Cardiac fibroblast (primary cell): ENCODE measurements at places on chromosomes 7 and 10.

GRCh38 chr10:970311-971149, 17.7 kb upstream of the GTPBP4 start:
- peak; percentile 8 for DNase-seq

DNA sequence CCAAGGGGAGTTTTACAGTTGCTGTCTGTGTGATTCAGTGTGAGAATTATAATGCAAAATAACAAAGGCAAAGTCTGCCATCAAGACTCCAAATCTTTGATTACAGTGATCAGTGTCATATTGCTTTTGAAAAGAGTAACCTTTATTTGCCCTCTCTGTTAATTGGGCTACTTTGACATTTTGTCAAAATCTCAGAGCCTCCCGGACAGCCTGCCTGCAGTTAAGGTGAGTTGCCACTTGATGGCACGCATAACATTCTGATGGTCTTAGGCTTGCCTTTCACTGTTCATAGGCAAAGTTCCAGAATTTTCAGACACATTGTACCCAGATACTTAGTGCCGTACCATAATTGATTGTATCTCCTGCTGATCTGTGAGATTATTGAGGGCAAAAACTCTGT, 253.5 kb downstream of the ABCA13 start:
- DNase-seq = peak; percentile 55

DNA sequence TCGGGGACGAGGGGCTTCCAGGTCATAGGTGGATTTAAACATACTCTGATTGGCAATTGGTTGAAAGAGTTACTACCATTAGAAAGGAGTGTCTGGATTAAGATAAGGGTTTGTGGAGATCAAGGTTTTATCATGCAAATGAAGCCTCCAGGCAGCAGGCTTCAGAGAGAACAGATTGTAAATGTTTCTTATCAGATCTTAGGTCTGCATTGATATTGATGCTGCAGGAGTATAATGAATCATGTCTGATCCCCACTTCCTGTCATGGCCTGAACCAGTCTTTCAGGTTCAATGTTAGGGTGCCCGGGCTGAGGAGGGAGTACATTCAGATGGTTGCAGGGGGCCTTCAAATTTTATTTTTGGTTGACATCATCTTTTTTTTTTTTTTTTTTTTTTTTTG, 51.4 kb downstream of the SH3PXD2A start:
- DNase-seq = no peak

DNA sequence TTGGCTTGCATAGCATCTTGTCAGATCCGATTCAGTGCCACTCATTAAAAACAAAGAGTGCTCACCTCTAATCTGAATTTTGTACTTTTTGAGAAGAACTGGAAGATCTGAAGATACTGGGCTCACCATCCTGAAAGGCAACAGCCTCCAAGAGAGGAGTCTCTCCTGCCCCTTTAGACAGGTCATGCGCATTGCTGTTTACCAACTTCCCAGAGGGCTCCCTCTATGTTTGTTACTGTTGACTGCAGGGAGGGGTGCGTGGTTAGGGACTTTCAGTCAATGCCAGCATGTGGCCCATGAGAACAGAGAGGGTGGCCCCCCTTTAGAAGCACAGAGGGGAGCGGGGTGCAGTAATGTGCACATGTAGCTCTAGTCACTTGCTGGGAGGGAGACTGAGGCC, 33.2 kb upstream of the CABCOCO1 start:
- DNase-seq = no peak

GRCh38 chr10:62194924-62195674, 73.5 kb downstream of the RTKN2 start:
- DNase-seq = no peak

GRCh38 chr7:150515248-150516147, 826 bp downstream of the GIMAP7 start:
- DNase-seq = no peak

GRCh38 chr10:49381111-49381900, 14.6 kb downstream of the DRGX start:
- DNase-seq = no peak

DNA sequence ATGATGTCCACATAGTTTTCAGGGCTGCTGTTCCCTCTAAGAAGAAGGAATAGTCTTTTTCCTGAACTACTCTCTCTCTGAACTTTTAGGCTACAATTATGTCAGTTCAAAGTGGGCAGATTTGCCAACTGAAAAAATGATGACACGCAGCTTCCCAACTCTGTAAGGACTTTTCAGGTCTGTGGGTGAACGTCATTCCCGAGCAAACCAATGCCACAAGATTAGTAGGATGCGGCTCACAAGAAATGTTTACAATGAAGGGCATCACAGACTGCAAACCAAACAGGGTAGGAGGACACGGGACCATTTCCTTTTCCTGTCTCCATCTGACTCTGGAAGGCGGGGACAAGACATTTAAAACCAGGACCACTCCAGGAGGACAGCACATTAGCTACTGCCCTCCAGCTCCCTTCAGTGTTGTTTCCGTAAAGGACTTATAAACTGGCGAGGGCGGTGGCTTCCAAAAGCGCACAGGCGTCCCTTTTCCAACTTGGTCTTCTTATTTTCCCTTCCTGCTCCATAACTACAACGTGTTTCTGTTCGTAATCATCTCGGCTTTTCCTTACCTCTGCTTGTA, 539 bp upstream of the MKLN1 start:
- peak; percentile 76 for DNase-seq

DNA sequence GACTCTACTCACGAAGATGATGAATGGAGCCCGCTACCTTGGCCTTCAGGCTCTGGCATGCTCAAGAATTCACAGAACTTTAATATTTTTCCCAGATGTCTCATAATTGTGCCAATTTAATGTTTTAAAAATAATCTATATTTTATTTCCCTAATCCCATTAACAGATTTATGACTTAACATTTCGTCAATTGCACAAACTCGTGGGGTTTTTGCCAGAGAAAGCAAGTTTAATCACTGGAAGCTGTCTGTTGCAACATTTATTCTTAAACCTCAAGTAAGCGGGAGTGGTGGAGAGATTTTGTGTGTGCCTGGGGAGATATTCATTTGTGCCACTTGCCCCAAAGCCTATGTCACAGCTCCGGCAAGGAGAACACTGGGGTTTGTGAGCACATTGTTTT, 117.9 kb downstream of the TEX36 start:
- no peak for DNase-seq

DNA sequence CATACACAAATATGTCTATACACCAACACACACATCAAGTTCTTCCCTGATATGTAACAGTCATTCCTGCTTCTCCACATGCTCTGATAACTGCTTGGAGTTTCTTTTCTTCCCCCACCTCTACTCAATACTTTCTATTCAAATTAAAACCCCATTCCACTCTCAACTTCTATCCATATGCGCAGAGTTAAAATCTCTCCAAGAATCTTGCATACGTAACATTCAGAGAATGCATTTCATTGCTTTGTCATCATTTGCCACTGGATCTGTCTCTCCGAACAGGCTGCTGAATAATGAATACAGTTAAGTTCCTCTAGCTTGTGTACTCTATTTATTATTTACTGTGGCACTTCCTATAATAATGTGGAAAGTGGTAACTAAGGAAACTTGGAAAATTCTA, 68.8 kb downstream of the DGKB start:
- no peak for DNase-seq

DNA sequence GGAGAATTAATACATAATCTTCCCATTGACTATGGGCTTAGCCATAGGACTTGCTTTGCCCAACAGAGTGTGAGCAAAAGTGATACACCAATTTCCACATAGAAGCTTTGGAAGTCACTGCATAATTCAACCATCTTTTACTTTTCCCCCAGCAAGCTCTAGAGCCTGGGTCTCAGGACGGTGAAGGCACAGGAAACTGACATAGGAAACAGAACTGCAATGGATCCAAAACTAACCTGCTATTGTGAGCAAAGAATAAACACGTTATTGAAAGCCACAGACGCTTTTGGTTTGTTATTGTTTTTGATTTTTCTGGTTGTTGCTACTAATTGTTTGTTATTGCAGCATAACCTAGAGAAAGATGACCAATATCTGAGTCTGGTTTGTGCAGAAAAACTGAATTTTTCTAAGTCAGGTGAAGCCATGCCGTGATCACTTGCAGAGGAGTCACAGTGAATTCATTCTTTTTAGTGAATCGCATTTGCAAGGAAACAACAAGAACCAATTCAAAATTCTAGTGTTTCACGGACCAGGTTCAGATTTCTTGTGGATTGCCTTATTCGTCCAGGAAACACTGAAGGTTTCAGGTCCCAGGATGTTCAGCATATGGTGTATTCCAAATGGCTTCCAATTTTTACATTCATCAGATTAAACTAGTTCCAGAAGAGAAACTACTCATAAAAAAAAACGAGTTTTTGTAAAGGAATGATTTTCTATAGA, 52.8 kb downstream of the CUBN start:
- no peak for DNase-seq

- DNase-seq = peak; percentile 79
These were observed 14.1 kb upstream of the SUN1 start for GRCh38 chr7:818031-818699.

GRCh38 chr10:33776419-33777070, 442.1 kb upstream of the NRP1 start:
- no peak for DNase-seq

GRCh38 chr10:133324857-133325260, 11.8 kb downstream of the CALY start:
- DNase-seq = no peak

DNA sequence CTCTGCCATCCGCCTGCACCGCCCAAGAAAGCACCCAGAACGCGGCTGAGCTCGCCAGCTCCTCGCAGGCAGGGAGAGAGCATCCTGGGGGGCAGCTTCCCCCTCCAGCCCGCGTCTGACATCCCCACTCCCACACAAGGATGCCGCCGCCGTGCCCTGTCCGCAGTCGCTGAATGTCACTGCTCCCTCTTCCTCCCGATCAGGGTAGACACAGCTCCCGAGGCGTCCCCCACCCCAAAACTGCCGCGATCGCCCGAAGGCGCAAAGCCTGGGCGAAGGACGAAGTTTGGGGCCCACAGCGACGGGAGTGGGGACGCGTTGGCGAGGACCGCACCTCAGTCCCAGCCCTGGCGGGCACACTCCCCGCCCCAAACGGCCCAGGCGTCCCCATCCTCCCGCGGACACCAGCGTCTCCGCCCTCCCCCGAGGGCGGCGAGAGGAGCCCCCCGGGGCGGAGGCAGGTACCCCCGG, 1.5 kb upstream of the KAT6B start:
- no peak for DNase-seq
